ENCODE measurements at places on chromosomes 3 and 15.

DNA sequence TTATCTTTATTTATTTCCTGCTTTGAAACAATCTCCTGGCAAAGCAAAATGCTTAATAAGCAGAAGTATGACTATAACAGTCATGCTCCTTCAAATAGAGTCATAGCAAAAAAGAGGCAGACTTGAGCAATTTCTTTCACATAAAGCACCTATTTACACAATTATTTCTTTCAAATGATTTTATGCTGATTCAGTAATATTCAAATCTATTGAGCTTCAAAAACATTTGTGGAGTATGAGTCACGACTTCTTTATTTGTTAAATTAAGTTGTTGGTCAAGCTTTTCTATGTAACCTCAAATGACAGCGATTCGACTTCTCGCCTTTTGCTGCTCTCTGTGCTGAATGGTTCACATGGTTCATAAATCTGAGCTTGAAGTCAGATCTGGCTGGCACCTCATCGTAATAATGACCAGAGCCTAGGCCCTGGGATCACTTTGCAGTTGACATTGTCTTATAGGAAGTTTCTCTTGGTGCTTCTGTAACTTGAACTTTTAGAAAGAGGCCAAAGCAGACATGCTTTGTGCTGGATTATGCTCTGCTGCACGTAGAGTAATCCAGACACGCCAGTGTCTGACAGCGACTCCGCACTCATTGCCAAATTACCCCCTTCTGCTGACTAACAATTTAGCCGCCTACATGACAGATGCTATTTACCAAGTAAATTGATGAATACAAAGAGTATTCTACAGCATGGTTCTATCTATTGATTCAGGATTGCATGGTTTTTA is 139.0 kb downstream of the MCTP2 start:
- no peak for DNase-seq

GRCh38 chr3:39960515-39961191 is 151.2 kb downstream of the MYRIP start:
- DNase-seq, result no peak

DNA sequence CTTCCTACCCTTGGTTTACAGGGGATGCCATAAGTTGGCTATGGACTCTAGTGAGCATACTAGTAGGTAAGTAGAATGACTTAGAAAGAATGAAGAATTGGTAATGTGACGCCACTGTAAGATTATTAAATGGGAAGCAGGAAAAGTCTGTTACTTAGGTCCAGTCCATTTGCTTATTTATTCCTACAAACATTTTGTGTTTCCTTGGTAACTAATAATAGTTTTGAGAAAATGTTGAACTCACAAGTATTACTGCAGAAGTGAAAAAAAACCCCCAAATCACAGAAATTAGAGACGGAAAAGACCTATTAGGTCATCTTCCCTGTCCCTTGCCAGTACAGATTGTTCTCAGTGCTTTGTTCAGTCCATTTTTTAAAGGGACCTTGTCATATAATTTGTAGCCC is 63.5 kb downstream of the CMSS1 start:
- DNase-seq, result no peak

DNA sequence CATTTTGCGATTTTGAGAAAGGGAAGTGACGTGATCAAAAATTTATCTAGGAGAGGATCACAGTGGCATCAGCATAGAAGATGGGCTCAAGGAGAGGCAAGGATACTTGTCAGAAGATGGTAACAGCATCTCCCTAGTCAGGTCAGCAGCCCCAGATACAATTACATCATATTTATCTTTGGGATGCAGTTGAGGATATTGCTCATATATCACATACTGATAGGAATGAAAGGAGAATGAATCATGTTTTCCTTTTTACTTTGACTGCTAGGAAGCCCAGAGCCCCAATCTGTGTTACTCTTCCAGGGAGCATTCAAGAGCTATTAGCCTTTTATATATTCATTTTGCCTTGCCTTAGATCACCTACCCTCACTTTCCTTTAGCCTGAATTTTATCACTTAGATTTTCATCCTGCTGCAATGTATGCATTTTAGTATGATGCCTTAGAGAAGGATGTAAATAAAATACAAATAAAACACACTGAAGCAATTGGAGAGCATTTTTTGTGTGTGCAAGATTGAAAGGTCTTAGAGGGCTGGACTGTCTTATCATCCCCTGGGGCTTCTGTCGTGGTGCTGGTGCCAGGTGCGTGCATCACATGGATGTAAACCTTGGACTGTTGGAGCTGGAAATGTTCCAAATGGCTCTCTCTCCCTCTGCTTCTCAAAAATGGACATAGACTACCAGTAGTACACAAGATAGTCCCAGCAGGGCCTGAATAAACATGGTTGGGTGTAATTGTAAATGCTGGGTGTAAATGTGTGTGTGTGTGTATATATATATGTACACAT is 40.3 kb downstream of the CORO2B start:
- DNase-seq, result no peak

GRCh38 chr15:78130466-78131294 is 565 bp downstream of the CIB2 start:
- no peak for DNase-seq

GRCh38 chr3:129654131-129654530 is 47.7 kb upstream of the PLXND1 start:
- DNase-seq, result no peak

GRCh38 chr3:179970746-179971145 is 66.0 kb downstream of the PEX5L start:
- DNase-seq, result no peak

DNA sequence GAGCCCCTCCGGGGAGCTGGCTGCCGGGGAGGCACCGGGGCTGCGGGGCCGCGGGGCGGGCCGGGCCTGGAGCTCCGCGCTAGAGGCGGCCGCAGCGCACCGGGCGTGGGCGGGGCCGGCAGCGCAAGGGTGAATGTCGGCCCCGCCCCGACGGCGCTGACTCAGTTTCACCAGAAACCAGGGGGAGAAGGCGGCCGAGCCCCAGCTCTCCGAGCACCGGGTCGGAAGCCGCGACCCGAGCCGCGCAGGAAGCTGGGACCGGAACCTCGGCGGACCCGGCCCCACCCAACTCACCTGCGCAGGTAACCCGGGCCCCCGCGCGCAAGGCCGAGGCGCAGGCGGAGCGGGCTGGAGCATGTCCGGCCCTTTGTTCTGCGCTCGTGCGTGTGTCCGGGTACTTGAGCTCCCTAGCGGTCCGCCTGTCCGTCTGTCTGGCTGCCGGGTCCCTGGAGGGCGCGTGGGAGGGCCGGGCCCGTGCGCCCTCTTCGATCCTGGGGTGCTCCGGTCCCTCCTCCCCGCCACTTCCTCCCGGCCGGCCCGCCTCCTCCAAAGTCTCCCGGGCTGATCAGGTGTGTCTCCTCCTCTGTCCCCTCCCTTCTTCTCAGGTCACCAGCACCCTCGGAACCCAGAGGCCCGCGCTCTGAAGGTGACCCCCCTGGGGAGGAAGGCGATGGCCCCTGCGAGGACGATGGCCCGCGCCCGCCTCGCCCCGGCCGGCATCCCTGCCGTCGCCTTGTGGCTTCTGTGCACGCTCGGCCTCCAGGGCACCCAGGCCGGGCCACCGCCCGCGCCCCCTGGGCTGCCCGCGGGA is at the start of gene SPINT1:
SPINT1 (plus strand) TSS at position 164 of the 811 bp plus-strand sequence; CDS start at position 671, 507 bp downstream.
- peak; percentile 67 for DNase-seq

GRCh38 chr3:122097141-122097540 is 42.0 kb downstream of the CD86 start:
- no peak for DNase-seq

DNA sequence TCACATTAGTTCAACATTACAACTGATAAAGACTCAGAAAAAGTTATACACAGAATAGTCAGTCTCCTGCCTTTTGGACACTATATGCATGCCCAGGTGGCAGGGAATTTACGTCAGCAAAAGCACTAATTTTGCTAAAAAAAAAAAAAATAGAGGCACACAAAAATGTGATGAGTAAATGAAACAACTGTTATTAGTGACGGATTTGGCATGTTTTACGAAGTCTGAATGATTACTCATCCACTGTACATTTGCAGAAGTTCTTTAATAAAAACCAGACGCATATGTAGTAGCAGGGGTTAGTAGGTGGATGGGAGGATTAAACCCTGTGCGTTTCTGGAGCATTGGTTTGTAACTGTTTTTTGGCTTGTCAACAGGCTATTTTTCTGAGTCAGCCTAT is 99.0 kb downstream of the MITF start:
- no peak for DNase-seq

GRCh38 chr3:127480196-127480954 is 110.2 kb downstream of the TPRA1 start:
- no peak for DNase-seq

- DNase-seq, result peak; percentile 18
Observed at GRCh38 chr3:71305231-71306206, 278.0 kb downstream of the FOXP1 start.

DNA sequence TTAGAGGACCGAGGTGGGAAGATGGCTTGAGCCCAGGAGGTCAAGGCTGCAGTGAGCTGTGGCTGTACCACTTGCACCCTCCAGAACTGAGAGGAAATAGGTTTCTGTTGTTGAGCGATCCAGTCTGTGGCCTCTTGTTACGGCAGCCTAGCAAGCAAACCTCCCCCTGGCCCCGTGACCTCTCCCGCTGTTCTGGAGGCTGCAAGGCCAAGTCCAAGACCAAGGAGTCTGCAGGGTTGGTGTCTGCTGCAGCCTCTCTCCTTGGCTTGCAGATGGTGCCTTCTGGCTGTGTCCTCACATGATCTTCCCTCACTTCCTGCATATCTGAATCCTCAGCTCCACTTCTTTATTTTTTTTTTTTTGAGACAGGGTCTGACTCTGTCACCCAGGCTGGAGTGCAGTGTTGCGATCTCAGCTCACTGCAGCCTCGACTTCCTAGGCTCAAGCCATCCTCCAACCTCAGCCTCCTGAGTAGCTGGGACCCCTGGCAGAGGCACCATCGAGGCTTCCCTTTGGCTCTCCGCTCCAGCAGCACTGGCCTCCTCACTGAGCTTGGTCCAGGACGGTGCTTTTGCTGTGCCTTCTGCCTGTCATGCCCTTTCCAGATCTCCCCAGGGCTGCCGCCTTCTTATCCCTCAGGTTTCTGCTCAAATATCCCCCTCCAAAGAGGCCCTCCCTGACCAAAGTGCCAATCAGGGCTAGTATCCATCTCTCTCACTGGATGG is 18.0 kb upstream of the PLXND1 start:
- DNase-seq, result no peak

GRCh38 chr15:74433592-74434262 is at the start of gene SEMA7A:
Gene SEMA7A, minus strand, starts transcription at chr15:74433958. Its CDS starts 40 bp downstream, at chr15:74433918.
- DNase-seq, result peak; percentile 78

- DNase-seq, result peak; percentile 38
Observed at GRCh38 chr3:146382386-146382785, 87.0 kb downstream of the PLSCR2 start.

DNA sequence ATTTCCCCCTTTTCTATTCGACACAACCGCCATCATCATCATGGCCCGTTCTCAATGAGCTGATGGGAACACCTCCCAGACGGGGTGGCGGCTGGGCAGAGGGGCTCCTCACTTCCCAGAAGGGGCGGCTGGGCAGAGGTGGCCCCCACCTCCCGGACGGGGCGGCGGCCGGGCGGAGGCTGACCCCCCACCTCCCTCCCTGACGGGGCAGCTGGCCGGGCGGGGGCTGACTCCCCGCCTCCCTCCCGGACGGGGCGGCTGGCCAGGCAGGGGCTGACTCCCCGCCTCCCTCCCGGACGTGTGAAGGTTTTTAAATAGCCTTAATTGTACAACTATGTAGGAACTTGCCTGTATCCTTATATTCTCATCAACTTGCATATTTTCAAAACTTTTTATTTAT is 20.9 kb upstream of the SPSB4 start:
- no peak for DNase-seq

GRCh38 chr3:15495461-15496340 is 25.8 kb downstream of the COLQ start:
- no peak for DNase-seq

GRCh38 chr15:43930556-43930955 is 103.8 kb downstream of the WDR76 start:
- no peak for DNase-seq

DNA sequence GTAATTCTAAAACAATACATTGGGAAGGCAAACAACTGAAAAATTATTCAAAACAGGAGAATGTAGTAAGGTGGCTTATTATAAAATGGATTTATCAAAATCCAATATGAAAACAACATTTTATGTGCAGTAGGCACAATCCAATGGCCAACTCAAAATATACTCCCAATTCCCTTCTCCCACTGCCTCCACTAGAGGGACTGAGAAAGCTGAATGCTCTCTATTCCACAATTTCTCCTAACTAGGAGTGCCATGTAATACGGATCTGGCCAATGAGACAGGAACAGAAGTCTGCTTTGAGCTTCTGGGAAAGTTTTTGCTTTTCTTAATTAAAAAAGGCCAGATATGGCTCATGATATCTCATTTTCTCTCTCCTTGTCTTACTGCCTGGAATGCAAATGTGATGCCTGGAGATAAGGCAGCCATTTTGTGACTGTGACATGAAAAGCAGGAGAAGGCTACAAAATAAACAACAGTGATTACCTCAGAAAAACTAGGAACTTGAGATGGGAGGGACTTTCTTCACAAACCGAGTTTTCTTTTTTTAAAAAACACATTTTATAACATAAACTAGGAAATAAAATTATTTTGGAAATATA is 18.8 kb upstream of the VGLL4 start:
- DNase-seq, result peak; percentile 78

DNA sequence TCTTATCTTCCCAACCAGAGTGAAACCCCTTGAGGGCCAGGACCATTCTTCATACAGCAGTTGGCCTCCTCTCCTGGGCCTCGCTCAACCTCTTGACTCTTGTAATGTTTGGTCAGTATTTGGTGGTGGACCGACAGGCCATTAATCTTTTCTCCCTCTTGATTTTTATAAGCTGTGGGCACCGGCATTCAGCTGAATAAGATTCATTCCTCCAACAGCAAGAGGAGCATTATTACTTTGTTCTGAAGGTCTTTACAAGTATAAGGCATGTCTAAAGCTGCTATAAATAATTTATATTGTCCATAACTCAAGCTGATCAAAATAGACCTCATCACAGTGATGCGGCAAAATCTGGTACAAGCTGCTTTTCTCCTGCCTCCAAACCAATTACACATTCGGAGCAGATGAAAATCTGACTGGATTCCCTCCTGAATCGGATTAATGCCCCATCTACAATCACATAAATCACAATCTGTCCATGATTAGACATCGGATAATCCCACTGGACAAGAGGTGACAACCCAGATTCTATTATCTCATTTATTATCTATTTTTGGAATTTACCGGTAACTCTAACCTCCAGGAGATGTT is 8.4 kb upstream of the ISL2 start:
- DNase-seq, result no peak

- DNase-seq, result peak; percentile 94
Observed at GRCh38 chr15:100902436-100903167, 16.6 kb upstream of the LRRK1 start.

- no peak for DNase-seq
Observed at GRCh38 chr15:99511866-99512661, 53.7 kb upstream of the MEF2A start.

- no peak for DNase-seq
Observed at GRCh38 chr15:101390060-101390459, 95.0 kb upstream of the SNRPA1 start.

All from T47D (cell line).